ENCODE measurements at places on chromosomes 16 and 17. TPM values are rescaled to one million over a fixed set of nuclear protein-coding genes. Genes with fewer than 3 reads are reported as not detected.

DNA sequence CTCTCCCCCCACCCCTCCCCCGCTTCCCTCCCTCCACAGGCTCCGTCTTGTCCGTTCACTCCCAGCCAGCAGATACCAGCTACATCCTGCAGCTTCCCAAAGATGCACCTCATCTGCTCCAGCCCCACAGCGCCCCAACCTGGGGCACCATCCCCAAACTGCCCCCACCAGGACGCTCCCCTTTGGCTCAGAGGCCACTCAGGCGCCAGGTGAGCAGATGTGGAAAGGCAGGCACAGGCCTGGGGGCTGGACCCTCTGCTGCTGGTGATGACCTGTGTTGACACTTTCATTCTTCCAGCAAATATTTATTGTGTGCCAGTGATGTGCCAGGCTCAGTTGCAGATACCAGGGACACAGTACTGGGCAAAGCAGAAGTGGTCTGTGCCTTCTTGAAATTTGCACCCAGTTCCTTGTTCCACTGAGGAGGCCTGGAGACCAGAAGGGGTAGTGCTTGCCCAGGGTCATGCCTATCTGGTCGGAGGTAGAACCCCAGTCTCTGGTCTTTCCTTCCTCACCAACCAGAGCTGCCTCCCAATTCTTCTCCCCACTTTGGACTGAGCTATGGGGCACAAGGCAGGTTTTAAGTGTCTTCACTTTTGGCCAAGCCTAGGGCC, 10.3 kb upstream of the ABCC3 start:
- H3K27me3 ChIP-seq: no peaks in the 10 kb centered on the region
- no peaks in the 10 kb centered on the region for H3K4me1 ChIP-seq
- no peaks in the 10 kb centered on the region for H3K36me3 ChIP-seq
- DNase-seq: no peak

DNA sequence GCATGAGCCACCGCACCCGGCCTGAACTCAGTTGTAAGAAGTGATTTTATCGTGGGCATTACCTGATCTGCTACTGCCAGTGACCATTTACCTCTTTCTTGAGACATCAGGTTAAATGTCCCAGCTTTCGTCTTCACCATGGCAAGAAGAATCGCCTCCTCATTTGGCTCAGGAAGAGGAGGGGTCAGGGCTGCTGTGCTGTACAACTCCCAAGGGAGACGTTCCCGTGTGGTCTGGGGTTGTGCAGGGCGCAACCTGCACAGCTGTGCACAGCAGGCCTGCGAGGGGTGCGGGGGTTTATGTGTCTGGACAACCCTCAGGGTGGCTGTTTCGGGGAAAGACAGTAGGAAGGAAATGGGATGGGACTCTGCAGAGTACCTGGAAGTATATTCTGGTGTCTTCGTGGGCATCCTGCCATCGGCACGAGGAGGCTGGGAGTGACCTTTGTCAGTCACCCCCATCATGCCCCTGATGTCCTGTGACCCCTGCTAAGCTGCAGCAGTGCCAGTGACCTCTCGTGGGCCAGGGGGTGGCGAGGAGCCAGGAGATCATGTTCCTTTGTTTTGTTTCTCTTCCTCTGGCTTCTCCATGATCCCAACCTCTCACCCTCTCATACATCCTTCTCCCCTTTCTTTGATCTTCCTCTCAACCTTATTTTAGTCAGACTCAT, 27.3 kb downstream of the CIBAR2 start:
- no peaks in the 10 kb centered on the region for H3K27me3 ChIP-seq
- no peaks in the 10 kb centered on the region for H3K36me3 ChIP-seq
- no peak overlapping the region for H3K4me3 ChIP-seq
- DNase-seq: no peak
- H3K4me1 ChIP-seq: peaks cover 9% of the 10 kb centered on the region

DNA sequence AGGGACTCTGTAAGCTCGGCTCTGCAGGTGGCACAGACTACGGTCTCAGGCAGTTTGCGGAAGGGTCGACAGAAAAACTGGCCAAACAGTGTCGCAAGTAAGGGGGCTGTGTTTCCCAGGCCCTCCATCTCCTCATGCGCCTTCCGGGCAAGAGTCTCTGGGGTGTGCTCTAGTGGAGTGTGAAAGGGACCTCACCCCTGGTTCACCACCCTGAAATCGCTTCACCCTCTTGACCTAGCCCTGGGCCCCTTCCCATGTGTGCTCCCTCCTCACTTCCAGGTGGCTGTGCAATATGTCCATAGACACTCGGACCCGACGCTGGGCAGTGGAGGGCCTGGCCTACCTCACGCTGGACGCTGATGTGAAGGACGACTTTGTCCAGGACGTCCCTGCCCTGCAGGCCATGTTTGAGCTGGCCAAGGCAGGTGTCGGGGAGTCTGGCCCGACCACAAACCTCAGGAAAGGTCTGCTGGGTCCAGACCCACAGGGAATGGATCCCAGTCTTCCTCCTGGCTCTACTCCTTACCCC, 22.3 kb downstream of the UNC45B start:
- no peaks in the 10 kb centered on the region for H3K36me3 ChIP-seq
- no peak overlapping the region for H3K27ac ChIP-seq
- no peak overlapping the region for H3K4me3 ChIP-seq
- H3K27me3 ChIP-seq: no peaks in the 10 kb centered on the region
- no peak for DNase-seq

DNA sequence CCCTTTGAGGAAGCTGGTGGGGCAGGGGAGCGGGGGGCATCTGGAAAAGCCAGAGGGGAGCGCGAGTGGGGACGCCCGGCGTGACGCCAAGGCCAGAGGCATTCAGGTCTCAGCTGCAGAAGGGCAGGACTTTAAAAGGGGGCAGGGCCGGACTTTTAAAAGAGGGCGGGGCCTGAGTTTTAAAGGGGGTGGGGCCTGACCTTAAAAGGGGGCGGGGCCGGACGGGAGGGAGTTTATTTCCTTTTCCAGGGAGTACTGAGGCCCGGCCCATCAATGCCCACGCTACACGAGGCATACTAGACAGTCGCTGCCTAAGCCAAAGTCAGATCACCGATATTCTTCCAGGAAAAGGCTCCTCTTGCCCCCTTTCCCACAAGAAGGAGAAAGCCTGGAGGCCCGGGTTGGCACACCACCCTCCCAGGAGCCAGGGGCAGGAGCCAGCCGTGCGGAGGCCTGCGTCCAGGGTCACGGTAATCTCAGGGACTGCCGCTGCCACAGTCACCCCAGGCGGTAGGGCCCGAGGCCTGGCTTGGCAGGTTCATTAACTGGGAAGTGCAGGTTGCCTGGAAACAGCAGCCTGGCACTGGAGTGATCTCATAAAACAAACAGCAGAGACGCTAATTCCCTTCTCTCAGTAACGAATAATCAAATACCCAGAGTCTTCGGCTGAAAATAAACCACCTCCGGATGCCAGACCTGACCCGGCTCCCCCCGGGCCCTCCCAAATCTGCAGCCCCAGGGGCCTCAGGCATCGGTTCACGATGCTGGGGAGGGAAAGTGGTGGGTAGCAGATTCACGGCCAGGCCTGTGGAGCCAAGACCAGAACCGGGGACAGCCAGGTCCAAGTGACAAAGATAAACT, 90.7 kb downstream of the TIMM22 start:
- H3K27me3 ChIP-seq: no peaks in the 10 kb centered on the region
- peak overlapping the region; percentile 74 for H3K27ac ChIP-seq
- no peaks in the 10 kb centered on the region for H3K36me3 ChIP-seq

DNA sequence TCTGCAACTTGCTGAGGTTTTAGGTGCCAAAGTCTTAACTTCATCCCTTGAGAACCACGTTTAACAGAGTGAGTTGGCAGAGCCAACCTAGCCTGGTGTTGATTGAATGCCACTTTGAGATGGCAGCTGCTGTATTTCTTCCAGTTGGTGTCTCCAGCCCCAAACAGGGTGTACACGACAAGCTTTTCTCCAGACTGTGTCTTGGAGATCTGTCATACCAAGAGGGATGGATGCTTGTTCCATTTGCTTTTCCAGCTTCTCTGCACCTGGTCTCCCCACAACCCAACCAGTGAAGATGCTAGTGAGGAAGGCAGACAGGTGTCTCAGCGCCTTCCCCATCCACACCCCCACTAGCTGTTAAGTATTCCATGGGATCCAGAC, 141.1 kb upstream of the HS3ST2 start:
- no peaks in the 10 kb centered on the region for H3K27me3 ChIP-seq
- no peaks in the 10 kb centered on the region for H3K36me3 ChIP-seq
- no peaks in the 10 kb centered on the region for H3K4me1 ChIP-seq
- no peak for DNase-seq

DNA sequence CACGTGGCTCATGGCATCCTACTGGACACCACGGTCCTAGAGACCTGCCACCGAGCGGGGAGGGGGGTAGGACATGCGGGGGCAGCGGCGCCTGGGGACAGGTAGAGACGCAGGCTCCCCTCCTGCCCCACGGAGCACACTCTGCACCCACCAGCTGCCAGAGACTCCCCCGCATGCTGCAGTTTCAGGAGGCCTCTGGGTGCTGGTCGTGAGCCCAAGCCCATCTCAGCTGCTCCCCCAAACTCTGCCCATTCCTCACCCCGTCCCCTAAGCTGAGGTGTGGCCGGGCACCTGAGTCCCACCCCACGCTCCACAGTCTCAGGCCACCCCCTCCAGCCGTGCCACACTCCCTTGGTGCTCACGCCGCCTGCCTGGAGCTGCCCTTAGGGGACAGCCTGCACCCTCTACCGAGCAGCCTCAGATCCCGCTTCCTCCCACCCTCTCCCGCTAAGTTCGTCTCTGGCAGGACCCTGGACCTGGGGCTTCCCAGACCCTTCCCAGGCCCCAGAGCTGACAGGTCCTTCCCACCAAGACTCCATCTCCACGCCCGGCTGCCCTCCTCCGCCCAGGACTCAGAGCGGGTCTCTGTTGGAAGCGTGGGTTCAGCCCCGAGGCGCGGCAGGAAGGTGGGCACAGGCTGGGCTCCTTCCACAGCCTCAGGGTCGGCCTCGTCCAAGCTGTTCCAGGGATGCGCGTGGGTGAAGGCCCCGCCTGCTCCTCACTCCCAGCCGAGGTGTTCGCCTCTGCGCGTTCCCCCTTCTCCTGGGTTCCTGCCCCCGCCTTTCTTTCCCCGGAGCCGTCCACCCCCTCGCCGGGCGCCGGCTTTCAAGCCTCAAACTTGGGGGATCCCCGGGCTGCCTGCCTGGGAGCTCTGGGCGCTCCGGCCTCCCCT, 1.3 kb downstream of the RAB40B start:
- DNase-seq: no peak
- H3K27me3 ChIP-seq: no peaks in the 10 kb centered on the region
- no peaks in the 10 kb centered on the region for H3K4me1 ChIP-seq
- no peak overlapping the region for H3K27ac ChIP-seq

- no peak for DNase-seq
- peaks cover 2% of the 10 kb centered on the region for H3K36me3 ChIP-seq
- H3K4me1 ChIP-seq: no peaks in the 10 kb centered on the region
- no peak overlapping the region for H3K4me3 ChIP-seq
- H3K27ac ChIP-seq: no peak overlapping the region
Measured at GRCh38 chr17:82793974-82794630, 42.2 kb downstream of the TBCD start.

- no peak overlapping the region for H3K27ac ChIP-seq
- H3K4me1 ChIP-seq: no peaks in the 10 kb centered on the region
- H3K36me3 ChIP-seq: no peaks in the 10 kb centered on the region
- no peaks in the 10 kb centered on the region for H3K27me3 ChIP-seq
- no peak overlapping the region for H3K4me3 ChIP-seq
Measured at GRCh38 chr16:77585379-77586251, 136.7 kb upstream of the NUDT7 start.

GRCh38 chr16:83271123-83271522, 536.7 kb upstream of the HSBP1 start:
- H3K27ac ChIP-seq: no peak overlapping the region
- H3K4me3 ChIP-seq: no peak overlapping the region
- H3K27me3 ChIP-seq: no peaks in the 10 kb centered on the region
- no peak for DNase-seq
- no peaks in the 10 kb centered on the region for H3K36me3 ChIP-seq

- no peak overlapping the region for H3K4me3 ChIP-seq
- peaks cover 5% of the 10 kb centered on the region for H3K27me3 ChIP-seq
- no peak overlapping the region for H3K27ac ChIP-seq
- no peak for DNase-seq
- no peaks in the 10 kb centered on the region for H3K36me3 ChIP-seq
Measured at GRCh38 chr16:89636663-89637062, 20.8 kb downstream of the CHMP1A start.

DNA sequence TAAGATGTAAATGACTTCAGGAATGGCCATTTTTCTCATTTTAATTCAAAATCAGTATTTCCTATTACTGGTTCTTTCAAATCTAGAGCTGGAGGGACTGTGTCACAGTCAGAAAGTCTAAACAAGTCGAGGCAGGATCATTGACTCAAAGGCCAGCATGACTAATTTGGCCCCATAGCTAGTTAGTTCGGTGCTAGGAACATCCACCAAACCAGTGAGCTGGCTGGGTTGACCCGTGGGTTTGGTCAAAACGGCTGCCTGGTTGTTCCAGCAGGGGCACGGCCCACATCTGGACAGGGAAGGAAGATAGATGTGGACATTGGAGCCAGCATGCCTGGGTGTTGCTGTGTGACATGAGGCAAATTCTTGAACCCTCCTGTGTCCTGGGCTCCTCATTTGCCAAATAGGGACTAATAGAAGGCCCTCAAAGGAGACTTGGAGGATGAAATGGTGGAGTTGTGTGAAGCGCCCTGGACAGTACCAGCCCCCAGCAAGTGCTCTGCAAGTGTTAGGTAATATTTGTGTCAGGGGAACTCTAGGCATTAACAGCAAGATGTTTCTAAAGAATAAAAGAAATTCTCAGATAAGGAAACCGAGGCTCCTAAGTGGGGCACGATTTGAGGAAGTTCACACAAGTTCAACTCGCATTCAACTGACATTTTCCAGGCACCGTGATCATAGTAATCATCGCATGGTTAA, 46.2 kb downstream of the MEOX1 start:
- no peak overlapping the region for H3K27ac ChIP-seq
- no peak for DNase-seq
- no peaks in the 10 kb centered on the region for H3K36me3 ChIP-seq
- H3K27me3 ChIP-seq: no peaks in the 10 kb centered on the region
- no peaks in the 10 kb centered on the region for H3K4me1 ChIP-seq

DNA sequence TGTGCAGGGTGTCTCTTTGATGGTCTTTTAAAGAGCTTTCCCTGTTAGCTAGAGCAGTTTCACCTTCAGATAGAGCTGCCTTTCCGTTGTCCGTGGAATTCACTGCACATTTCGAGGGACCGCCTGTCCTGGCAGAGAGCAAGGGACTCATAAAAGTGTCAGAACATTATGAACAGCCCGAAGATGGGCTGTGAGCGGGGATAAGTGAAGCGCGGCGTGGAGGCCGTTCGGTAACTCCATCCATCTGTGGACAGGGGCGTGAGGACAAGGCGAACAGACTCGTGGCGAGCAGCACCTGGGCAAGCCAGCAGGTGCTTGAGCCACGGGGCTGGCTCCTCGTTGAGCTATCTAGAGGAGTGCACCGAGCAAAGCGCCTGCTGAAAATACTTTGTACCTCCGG, 371.2 kb downstream of the MAF start:
- no peak overlapping the region for H3K4me3 ChIP-seq
- no peaks in the 10 kb centered on the region for H3K36me3 ChIP-seq
- no peaks in the 10 kb centered on the region for H3K4me1 ChIP-seq

- no peaks in the 10 kb centered on the region for H3K27me3 ChIP-seq
- H3K36me3 ChIP-seq: no peaks in the 10 kb centered on the region
- H3K4me1 ChIP-seq: no peaks in the 10 kb centered on the region
- H3K27ac ChIP-seq: no peak overlapping the region
- no peak for DNase-seq
Measured at GRCh38 chr17:59266745-59267144, 46.4 kb downstream of the GDPD1 start.

Gene CRHR1
- total RNA-seq: not detected

Gene RANBP10
- total RNA-seq: 18.8 TPM

Gene CHD9NB
- 33.0 TPM for total RNA-seq

Gene ELMO3
- total RNA-seq: 6.5 TPM

Gene MYH2
- total RNA-seq: not detected

Gene TMEM238L
- total RNA-seq: not detected

Gene XYLT1
- 10.1 TPM for total RNA-seq

Gene GAST
- not detected for total RNA-seq

Gene KRTAP9-6
- total RNA-seq: not detected

Gene SMTNL2
- total RNA-seq: 18.1 TPM

Data from lung (tissue), 17 donors.